ENCODE measurements at places on chromosomes 6 and 20.

DNA sequence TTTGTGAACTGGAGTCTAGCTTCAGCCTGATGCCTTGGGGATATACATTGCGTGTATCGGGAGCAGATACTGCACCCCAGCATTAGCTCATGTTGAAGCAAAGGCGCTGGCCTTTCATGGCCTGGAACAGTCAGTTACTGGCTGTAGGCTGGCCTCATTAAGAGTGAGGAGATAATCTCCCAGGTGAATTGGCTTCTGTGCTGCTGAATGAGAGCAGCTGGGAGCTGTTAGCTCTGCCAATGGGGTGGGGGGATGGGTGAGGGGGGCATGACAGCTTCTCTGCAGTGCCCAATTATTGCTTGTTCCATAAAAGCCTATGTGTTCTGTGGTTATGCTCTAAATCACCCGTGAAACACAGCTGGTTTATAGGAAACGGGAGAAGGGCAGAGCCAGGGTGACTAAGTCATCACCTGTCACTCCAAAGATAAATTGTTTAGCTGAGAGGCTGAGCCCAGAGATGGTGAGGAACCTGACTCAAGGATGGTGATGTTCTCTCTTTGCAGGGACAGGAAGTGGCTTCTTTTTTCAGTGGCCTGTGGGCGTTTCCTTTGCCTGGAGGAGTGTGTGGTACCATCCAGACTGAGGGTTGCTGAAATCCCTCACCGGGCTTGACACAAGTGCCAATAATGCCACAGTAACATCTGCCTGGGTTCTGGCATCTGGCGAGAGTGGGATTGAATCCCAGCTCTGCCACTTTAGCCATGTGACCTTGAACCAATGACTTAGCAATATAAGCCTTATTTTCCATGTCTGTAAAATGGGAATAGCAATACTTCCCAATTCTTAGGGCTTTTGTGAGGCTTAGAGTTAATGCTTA lies 170.8 kb downstream of the BCAS1 start:
- DNase-seq: peak; percentile 98

- DNase-seq: no peak
These were observed 8.7 kb downstream of the TOX2 start for GRCh38 chr20:43923322-43923721.

GRCh38 chr20:46160661-46161060 lies 42.5 kb downstream of the CD40 start:
- no peak for DNase-seq

DNA sequence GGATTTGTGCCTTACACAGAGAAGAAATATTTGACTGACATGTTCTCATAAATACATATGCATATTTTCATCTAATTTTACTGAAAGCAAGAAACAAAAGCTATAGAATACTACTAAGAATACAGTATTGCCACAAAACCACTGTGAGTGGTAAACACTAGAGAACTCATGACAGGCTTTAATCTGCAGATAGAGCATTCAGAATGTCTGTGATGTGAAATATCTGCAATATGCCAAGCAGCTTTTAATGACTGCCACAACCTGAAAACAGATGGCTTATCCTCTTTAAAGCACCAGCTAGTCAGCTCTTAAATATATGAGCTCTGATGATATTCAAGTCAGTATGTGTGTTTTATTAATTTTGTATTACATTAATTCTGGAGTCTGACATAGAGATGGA lies 3.4 kb downstream of the NAPB start:
- DNase-seq: no peak

DNA sequence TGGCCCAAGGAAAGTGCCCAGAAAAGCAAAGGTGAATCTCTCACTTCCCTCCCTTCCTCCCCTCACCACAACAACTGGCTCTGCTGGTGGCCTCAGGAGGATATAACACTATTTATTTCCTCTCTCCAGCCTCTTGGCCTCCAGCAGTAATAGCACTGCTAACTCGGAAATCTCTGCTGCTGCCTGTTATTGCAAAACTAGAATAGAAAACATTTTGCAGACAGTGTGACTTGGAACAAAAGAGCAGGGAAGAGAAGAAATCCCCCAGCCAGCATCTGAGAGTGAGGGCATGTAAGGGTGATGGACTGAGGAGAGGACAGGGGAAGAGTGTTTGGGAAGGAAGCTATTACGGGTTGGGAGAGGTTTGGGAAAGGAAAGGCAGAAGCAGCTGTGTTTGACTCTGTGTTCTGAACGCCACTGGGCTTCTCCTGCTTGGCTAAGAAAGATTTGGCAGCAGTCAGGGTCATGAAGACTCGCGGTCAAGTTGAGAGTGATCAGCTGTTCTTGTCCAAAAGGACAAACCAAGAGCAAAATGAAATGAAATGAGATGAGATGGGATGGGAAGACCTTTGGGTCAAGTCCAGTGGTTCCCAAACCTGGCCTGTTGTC lies 81.0 kb upstream of the SNX9 start:
- DNase-seq: no peak

DNA sequence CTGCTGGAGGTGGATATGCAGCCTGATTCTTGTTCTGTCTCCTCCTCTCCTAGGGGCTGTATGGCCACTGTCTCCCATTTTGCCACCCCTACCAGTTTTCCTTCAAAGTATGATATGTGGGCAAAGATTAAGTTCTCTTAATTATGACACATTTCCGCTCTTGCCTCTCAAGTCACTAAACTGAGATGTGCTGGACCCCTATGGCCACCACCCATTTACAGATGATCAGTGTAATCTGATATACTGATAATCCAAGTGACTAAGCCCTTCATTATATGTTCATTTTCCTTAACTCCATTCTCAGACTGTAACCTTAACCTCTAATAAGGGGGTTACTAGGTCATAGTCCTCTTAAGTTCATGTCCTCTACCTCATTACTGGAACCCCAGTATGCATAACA lies 711 bp upstream of the C20orf141 start:
- no peak for DNase-seq

- DNase-seq: no peak
These were observed 580.9 kb upstream of the FLRT3 start for GRCh38 chr20:14918281-14918680.

GRCh38 chr6:128235556-128235955 lies 284.8 kb downstream of the PTPRK start:
- DNase-seq: no peak

GRCh38 chr20:2576317-2576727 lies 39.9 kb downstream of the TMC2 start:
- DNase-seq: no peak

DNA sequence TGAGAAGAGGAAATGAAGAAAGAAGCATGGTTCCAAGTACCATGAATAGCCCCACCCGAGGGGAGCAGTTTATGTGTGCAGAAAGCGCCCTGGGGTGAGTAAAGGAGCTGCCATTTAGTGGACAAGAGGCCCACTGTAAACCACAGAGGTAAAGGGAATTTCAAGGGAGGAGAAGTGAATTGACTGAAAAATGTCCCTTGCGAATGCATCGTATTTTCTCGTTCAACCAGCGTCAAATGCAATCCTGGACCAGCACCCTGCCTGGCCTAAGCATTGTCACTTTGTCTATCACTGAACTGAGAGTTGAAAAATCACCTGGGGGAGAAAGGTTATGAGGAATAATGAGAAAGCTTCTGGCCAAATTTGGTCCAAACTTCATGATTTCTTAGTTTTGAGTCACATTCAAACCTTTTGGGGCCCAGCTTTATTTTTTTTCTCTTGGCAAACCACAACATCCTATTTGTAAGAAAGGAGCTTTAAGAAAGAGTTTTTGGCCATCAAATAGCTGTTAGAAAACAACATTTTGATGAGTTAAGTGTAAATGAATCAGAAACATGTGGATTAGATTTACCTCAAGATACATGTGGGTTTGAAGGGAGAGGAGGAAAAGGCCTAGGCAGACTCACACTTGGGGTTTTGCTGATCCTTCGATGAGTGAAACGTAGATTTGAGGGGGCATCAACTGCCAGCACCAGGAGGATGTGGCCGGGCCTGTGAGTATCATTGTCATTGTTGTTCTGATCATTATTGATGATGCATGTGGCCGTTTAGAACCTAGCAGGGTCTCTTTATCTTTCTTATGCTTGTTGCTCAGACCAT lies 214.0 kb downstream of the CLIC5 start:
- no peak for DNase-seq

- no peak for DNase-seq
These were observed 175.5 kb downstream of the ATXN1 start for GRCh38 chr6:16585805-16586204.

DNA sequence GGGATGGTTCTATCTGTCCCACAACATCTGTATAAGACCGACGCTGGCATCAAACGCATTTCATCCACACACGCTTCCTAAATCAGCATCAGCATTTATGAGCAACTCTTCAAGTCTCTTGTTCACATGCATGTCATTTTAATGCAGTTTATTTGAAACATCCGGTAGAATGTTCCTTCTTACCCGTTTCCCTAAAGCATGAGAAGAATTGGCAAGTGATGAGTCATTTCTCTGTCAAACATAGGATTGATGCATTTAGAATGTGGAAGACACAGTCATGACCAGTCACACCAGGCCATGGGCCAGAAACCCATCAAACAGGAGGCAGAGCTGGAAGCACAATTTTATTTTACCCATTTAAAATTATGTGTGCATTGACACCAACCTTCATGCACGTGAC lies 122.8 kb downstream of the UST start:
- no peak for DNase-seq

GRCh38 chr6:147700436-147701209 lies 192.1 kb downstream of the SAMD5 start:
- DNase-seq: no peak

- no peak for DNase-seq
These were observed 440.8 kb downstream of the UTRN start for GRCh38 chr6:144725736-144726522.

DNA sequence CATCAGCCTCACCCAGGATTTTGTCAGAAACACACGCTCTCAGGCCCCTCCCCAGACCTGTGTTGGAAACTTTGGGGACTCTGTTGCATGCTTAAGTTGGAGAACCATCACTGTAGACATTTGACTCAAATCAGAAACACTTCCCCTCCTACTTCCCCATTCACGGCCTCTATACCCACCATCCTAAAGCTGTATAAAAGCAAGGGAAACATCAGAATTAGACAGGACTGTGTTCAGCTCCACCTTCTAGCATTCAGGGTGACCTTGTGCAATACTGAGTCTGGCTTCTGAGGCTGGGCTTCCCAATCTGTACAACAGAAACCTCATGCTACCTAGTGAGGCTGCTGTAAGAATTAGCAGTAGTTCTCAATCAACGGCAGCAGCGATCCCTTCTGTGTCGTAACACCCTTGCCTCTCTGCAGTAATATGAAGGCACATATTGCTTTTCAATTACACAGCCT lies 252.3 kb downstream of the LY86 start:
- no peak for DNase-seq

DNA sequence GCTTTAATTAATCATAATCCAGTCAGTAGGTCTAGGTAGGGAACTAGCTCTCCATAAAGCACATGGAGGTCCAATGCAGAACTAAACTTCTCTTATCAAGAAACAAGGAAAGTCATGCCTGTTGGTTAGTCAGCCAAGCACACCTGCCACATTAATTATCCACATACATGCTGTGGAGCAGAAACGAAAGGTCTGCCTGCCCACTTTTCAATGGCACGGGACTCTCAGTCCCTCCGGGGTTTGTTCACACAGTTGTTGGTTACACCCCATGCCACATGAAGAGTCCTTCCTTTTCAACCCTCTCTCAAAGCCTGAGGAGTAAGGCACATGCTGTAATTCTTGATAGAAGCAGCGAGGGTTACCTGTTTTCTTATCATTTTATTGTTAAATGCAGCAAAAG lies 1096.4 kb upstream of the MAP3K7 start:
- DNase-seq: no peak

- DNase-seq: no peak
These were observed 69.5 kb downstream of the LRFN2 start for GRCh38 chr6:40517654-40518053.

- no peak for DNase-seq
These were observed 1.3 kb downstream of the COL19A1 start for GRCh38 chr6:69867639-69867976.

GRCh38 chr20:41079066-41079465 lies 50.4 kb downstream of the TOP1 start:
- DNase-seq: no peak

- no peak for DNase-seq
These were observed 44.8 kb upstream of the GTSF1L start for GRCh38 chr20:43771503-43772190.

- no peak for DNase-seq
These were observed 39.3 kb downstream of the LRRC1 start for GRCh38 chr6:53834132-53834531.

- no peak for DNase-seq
These were observed 315.5 kb downstream of the PRL start for GRCh38 chr6:21981235-21981833.

DNA sequence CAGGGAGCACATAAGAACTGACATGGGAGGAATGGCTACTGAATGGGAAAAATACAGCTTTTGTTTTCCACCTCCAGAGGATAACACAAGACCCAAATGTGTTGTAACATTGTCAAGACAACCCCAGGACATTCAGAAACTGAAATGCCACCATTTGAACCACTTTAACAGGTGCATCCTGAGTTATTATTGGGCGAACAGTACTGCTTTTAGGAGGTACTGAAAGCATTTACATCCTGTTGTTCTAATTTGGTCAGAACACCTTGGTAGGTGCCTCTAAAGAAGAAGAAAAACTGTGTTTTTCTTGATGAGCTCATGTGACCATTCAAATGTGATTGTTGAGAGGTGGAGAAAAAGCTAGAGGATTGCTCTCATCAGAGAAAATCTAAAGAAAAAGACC lies 6.4 kb upstream of the TXNDC5 start:
- no peak for DNase-seq

GRCh38 chr6:133697666-133698065 lies 191.2 kb upstream of the TCF21 start:
- DNase-seq: no peak

GRCh38 chr20:25695532-25696370 lies 902 bp downstream of the ZNF337 start:
- peak; percentile 23 for DNase-seq

DNA sequence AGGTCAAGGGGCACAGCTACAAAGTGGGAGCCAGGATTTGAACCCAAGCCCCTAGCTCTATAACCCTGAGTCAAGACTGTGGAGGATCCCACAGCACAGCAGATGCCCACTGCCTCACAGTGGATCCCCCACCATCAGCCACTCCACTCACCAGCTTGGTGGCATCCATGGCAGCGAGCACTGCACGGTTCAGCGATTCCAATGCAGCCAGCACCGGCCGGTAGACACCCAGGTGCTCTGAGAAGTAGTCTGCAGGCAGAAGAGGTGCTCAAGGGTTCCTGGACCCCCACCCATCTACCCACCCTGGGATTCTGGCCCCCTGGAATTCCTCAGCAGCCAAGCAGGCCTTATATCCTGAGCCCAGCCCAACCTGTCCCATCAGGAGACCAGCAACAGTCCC lies 2.5 kb downstream of the ACTL10 start:
- no peak for DNase-seq
